HEK293T (cell line): ENCODE measurements at places on chromosomes 16 and 17.

GRCh38 chr16:56372013-56372634, 53.2 kb downstream of the AMFR start:
- DNase-seq: no peak

DNA sequence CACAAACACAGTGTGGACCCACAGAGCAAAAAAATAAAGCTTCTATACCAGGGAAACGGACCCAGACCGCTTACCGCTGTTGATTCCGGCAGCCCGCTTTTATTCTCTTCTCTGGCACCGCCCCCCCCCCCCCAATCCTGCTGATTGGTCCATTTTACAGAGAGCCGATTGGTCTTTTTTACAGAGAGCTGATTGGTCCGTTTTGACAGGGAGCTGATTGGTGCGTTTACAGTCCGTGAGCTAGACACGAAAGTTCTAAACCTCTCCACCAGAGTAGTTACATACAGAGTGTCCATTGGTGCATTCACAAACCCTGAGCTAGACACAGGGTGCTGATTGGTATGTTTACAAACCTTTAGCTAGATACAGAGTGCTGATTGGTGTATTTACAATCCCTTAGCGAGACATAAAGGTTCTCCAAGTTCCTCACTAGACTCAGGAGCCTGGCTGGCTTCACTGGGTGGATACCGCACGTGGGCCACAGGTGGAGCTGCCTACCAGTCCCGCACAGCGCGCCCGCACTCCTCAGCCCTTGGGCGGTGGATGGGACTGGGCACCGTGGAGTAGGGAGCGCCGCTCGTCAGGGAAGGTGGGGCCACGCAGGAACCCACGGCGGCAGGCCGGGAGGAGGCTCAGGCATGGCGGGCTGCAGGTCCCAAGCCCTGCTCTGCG, 92.4 kb downstream of the HAPSTR1 start:
- no peak for DNase-seq

DNA sequence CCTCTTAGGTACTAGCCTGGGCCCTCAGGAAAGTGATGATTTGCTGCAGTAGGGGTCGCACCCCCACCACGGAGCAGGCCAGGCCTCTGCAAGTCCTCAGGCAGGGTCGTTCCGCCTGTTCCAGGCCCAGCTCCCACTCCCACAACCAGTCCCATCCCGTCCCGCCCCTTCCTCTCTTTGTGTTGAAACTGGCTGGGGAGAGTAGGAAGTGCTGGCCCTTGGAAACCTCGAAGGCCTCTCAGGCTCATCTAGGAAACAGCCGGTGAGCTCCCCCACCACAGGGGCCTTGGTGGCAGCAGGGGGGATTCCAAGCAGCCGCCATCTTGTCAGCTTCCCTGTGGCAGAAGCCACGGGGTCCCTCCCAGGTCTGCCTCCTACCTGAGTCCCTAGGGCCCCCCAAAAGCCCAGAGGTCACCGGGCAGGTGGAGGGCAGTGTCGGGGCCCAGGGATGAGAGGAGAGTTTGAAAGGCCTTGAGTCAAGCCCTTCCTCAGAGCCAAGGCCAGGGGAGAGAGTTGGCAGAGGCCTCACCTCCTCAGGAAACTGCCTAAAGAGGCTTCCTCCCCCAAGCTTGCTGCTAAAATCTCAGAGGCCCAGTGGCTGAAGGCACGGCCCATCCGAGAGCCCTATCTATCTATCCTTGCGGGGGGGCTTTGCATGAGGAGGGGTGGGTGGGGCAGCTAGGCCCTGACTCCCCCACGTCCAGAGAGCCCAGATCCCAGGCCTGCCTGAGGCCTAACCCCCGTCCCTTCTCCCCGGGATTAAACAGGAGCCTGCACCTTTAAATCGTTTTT, 22.2 kb downstream of the MMP15 start:
- no peak for DNase-seq

- DNase-seq: no peak
Observed at GRCh38 chr17:49021095-49021767, 24.0 kb downstream of the IGF2BP1 start.

GRCh38 chr17:78144147-78144719, 2.0 kb upstream of the C17orf99 start:
- DNase-seq: no peak

- DNase-seq: no peak
Observed at GRCh38 chr16:66155933-66156332, 210.6 kb upstream of the CDH5 start.

- DNase-seq: no peak
Observed at GRCh38 chr16:74605746-74606520, 981 bp downstream of the GLG1 start.

DNA sequence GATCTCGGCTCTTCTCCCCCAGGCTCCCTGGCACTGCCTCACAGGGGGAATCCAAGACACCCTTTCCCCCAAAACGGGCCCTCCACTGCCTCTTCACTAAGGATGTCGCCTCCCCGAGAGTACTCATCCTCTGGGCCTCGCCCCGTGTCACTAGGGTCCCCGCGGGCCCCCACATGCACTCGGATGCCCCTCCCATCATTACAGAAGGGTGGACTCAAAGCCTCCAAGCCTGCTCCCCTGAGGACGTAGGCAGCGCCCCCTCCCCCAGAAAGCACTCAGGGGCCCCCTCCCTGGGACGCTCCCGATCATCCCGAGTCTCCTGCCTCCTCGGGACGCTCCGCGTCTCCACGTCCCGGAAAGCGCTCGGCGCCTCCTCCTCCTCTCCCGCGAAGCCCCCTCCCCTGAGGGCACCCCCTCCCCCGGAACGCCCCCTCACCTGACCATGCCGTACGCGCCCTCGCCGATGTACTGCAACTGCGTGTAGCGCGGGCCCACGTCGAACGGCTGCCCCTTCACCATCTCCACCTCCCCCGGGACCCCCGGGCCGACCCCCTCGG, 338 bp downstream of the MAPK3 start:
- DNase-seq: no peak

DNA sequence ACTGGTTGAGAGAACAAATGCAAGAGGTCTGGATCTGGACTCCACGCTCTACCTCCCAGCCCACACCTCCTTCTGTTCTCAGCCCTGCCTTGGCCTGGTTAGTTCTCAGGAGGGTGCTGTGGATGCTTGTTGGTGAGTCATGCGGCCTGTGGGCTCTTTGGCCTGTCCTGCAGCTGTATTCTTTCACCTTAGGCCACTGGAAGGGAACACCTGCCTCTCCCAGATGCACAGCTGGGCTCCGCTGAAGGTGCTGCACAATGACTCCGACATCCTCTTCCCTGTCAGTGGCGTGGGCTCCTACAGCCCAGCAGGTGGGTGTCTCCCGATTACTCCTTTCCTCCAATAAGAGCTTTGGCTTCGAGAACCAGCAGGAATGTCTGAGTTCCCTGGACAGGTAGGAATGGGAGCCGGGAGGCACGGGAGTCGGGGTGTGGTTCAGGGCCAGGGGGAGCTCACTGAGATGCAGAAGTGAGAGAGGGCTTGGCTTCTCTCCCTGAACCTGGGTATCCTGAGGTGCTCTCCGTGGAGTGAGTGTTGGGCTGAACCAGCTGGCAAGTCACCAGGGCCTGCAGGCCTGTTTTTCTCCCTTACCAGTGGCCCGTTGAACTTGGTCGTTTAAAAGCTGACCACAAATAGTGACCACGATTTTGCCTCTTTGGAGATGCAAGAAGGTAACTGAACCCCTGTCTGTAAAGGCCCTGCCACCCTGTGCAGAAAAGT, 85.0 kb downstream of the SNX29 start:
- no peak for DNase-seq

DNA sequence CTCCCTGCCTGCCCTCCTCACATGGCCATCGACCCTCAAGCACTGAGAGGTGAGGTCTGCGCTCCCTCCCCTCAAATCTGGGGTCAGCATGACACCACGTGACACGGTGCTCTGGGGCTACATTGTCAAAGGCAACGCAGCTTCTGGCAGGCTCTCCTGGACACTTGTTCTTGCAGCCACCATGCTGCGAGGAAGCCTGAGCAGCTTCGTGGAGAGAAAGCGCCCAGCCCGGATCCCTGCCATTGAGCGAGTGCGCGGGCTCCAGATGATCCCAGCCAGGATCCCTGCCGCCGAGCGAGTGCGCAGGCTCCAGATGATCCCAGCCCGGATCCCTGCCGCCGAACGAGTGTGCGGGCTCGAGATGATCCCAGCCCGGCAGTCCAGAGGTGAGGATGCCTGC, 70.9 kb upstream of the METRNL start:
- no peak for DNase-seq

GRCh38 chr17:58326609-58327362, 1.8 kb downstream of the TSPOAP1 start:
- DNase-seq: no peak

GRCh38 chr16:30761427-30761927, 385 bp downstream of the CFAP119 start:
- DNase-seq: peak; percentile 64

- DNase-seq: peak; percentile 52
Observed at GRCh38 chr17:21019976-21020586, 22.7 kb downstream of the USP22 start.

GRCh38 chr16:29126616-29127015, 141.8 kb downstream of the LAT start:
- DNase-seq: no peak

DNA sequence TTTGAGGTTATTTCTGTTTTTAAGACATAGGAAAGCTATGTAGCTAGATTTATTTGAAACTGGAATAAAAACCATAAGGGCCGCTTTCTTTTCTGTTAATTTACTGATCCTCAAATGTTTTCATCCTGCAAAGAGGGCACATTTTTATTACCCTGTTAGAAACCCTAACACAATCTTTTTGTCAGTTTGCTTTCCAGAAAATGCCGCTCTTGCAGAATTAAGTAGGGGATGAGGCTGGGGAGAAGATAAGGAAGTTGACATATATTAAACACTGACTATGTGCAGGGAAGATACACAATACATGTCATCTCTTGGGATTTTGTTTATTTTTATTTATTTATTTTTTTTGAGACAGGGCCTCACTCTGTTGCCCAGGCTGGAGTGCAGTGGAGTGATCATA, 15.7 kb downstream of the USP43 start:
- DNase-seq: no peak

DNA sequence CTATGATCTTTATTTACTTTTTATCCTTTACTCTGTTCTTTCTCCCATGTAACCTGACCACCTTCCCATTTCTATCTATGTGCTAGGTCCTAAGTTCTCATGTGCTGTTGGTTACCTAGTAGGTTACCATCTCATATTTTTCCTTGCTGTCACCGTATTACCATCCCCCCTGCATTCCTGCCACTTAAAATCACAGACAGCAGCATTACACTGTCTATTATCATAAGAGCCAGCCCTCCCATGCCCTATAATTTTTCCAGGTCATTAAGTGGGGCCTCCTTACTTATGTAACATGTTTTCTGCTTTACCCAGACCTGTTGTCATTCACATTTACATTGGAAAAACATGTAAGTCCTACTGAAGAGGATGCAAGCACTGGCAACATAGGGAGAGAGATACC, 202.9 kb downstream of the HS3ST3A1 start:
- DNase-seq: no peak

- DNase-seq: no peak
Observed at GRCh38 chr17:20022701-20023100, 13.5 kb downstream of the SPECC1 start.

DNA sequence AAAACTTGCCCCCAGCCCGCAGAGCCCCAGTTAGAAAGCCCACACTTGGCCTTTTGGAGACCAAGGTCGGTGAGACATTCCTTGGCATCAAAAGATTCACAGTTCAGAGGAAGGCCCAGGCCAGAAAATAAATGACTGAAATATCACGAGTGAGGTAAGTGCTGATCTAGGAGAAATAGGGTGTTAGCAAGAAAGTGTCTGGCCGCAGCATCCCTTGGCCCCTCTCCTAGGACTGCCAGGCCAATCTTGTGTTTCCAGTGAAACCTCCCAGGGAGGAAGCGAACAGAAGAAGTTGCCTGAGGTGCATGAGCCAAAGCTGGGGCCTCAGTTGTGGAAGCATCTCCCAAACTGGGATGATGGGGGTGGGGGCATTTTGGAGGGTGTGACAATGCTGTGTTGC, 22.5 kb upstream of the NSMCE1 start:
- DNase-seq: no peak

GRCh38 chr17:14072881-14073280, 3.6 kb downstream of the COX10 start:
- DNase-seq: no peak

GRCh38 chr17:77382966-77383612, 242.3 kb downstream of the SEC14L1 start:
- DNase-seq: no peak

DNA sequence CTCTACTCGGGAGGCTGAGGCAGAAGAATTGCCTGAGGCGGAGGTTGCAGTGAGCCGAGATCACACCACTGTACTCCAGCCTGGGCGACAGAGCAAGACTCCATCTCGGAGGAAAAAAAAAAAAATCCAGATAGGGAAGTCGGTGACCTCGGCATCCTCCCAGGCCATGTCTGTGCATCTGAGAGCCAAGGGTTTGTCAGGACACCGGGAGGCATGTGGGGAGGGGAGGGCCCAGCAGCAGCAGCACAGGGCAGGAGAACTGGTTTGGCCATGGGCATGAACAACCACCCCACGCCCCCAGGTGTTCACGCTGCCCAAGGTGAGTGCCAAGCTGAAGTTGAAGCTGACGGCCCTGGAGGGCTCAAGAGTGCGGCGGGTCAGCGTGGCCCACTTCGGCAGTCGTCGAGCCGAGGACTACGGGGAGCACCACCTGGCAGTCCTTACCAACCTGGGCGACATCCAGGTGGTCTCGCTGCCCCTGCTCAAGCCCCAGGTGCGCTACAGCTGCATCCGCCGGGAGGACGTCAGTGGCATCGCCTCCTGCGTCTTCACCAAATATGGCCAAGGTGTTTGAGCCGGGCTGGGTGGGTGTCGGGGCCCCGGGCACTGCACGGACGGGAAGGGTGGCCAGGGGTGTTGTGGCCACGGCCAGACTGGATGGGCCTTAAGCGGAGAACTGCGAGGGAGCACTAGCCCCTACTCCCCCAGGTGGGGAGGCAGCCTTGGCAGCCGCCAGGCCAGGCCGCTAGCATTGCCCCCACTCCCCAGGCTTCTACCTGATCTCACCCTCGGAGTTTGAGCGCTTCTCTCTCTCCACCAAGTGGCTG, 14.7 kb upstream of the MYO15B start:
- DNase-seq: no peak

- no peak for DNase-seq
Observed at GRCh38 chr16:12054396-12054795, 77.9 kb downstream of the SNX29 start.

DNA sequence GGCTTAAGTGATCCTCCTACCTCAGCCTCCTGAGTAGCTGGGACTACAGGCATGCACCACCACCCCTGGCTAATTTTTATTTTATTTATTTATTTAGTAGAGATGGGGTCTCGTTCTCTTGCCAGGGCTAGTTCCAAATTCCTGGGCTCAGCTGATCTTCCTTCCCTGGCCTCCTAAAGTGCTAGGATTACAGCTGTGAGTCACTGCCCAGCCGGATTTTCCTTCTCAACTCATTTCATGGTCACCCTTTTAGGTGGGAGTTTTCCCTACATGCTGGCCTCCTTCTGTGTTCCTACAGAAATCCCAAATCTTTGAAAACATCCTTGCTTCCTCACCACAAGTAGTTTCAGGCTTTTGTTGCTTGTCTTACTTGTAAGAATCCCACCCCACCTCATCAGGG, 102.1 kb upstream of the SIAH1 start:
- no peak for DNase-seq

GRCh38 chr17:76527430-76528111, 9.9 kb downstream of the CYGB start:
- DNase-seq: no peak

GRCh38 chr16:27691721-27692120, 141.8 kb downstream of the KATNIP start:
- no peak for DNase-seq
